ENCODE measurements at places on chromosomes 3 and 15. TPM values are rescaled to one million over a fixed set of nuclear protein-coding genes. Genes with fewer than 3 reads are reported as not detected.

The ITPKA gene
- total RNA-seq = 9.1 TPM

The LMAN1L gene
- not detected for total RNA-seq

The UBA7 gene
- total RNA-seq = 0.72 TPM

The TP63 gene
- total RNA-seq = 0.12 TPM

The ATP2B2 gene
- 0.11 TPM for total RNA-seq

All from A549 treated with GW870086 at 1 μM for 4 hours (cell line).